Activated CD4-positive, alpha-beta T cell treated with anti-CD3 and anti-CD28 coated beads, Interleukin-2, amount 50 U/mL, for 48 hours (primary cell): ENCODE measurements at places on chromosomes 5 and 9.

DNA sequence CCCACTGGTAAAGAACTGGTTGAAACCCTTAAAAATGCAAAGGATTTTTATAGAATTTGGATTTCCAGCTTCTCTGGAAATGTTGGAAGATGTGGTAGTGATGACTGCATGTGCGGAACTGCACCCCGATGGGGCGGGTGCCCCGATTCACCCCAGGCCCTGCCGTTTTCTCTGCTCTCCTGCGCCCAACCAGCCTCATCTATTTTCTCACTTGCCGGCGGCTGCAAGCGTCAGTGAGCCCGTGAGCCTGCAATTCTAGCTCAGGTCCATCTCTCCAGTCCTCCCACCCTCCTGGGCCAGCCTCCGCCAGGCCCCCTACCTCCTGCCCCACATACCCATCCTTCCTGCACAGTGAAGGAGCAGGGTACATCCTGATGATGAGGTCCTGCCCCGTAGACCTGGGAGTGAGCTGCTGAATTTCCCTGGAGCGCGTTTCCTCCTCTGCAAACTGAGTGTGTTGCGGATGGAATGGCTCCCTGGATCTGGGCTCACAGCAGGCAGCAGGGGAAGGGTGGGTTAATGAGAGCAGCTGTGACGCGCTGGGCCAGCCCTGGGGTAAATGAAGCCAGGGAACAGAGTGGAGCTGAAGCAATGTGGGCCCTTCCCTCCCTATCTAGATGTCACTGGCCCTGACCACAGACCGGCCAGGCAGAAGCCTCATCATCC, 45.9 kb upstream of the PHYKPL start:
- DNase-seq = no peak

GRCh38 chr9:15722888-15723287, 170.0 kb downstream of the CCDC171 start:
- no peak for DNase-seq

- DNase-seq = no peak
Measured at GRCh38 chr5:87413343-87413645, 564 bp upstream of the CCNH start.

- no peak for DNase-seq
Measured at GRCh38 chr5:156584871-156585270, 257.9 kb downstream of the SGCD start.

- DNase-seq = no peak
Measured at GRCh38 chr5:76766746-76767145, 50.8 kb downstream of the F2R start.
